Heart right ventricle (tissue), 16 donors: ENCODE measurements at places on chromosomes 7 and 10.

GRCh38 chr10:102262744-102263370 lies 17.5 kb downstream of the GBF1 start:
- DNase-seq, result no peak

DNA sequence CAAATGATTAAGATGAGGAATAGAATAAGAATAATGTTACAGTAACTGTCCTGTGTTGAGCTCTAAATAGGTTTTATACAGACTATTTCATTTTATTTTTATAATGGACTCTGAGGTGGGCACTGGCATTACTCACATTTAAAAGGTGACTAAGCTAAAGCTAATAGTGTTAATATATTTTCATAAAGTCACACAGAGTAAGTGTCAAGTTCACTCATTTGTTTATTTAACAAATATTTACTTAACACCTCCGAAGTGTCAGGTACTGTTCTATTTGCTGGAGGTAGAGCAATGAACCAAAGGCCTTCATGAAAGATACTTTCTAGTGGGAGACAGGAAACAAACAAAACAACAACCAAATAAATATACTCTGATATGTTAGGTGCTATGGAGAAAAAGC lies 44.0 kb downstream of the ASB4 start:
- DNase-seq, result no peak

DNA sequence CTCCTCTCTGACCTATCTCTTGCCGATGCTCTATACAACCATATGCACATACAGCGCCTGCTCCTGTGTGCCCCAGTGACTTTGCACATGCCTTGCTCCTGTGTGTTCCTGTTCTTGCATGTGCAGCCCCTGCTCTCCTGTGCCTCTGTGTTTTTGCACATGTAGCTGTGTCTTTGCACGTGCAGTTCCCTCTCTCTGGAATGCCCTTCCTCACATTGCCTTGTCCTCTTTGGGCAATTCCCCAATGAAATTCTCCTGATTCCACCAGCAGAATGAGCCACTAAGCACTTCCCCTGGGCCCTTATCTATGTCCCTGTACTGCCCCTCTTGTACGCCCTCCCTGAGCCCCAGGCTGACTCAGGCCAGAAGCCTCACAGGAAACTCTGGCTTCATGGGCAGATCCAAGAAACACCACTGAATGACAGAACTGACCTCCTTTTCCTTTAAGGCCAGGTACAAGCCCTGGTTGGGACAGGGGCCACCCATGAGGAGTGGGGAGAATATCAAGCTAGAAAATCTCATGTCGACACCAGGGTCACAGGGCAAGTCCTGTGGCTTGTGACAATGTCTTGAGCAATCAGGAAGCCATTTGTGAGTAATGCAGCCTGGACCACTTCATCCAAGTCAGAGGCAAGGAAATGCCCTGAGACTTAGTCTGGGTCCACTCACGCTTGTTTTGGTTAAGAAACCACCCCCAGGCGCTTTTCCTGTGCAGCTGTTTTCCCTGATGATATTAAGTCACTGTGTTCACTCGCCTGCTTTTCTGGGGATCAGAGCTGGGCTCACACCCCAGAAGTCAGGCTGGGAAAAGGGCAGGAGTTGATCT lies 1.9 kb upstream of the ARHGAP22 start:
- DNase-seq, result no peak

GRCh38 chr7:155765458-155765857 lies 46.8 kb downstream of the SHH start:
- no peak for DNase-seq

- DNase-seq, result no peak
Measured at GRCh38 chr10:124321433-124322089, 97.2 kb downstream of the OAT start.

GRCh38 chr7:138417078-138417700 lies 42.9 kb upstream of the TRIM24 start:
- no peak for DNase-seq

- no peak for DNase-seq
Measured at GRCh38 chr7:158633055-158633956, 45.7 kb upstream of the PTPRN2 start.

DNA sequence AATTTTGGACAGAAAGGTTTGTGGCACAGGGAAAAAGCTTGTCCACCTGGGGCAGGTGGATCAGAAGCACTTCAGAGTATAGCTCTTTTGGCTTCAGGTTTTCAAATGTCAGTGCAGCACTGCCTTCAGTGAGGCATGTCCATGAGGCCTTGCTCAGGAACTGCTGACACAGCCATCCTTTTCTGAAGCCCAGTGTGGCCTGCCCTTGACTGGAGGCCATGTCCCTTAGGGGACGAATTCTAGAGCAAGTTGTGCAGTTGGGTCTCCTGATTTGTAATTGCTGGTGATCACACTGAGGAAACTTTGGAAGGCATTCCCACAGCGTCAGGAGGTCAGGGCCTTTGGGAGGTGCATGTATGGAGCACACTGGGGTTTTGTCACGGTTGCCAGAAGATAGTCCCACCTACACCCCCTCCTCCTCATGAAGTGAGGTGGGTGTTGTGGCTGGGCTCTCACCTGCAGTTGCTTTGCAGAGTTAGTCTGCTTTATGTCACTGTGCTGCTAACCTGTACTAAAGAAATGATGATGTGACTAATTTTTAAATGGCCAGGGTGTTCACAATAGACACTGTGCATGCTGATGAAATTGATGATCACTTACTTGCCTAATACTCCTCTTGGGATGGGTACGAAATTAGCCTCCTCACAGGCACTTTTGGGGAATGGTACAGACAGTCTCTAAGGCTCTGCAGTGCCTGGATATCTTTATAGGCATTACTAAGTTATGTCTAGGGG lies 41.7 kb downstream of the OGDH start:
- no peak for DNase-seq

GRCh38 chr10:70193391-70193844 lies 23.1 kb upstream of the SAR1A start:
- no peak for DNase-seq

GRCh38 chr7:53904355-53904754 lies 637.8 kb upstream of the VSTM2A start:
- no peak for DNase-seq

DNA sequence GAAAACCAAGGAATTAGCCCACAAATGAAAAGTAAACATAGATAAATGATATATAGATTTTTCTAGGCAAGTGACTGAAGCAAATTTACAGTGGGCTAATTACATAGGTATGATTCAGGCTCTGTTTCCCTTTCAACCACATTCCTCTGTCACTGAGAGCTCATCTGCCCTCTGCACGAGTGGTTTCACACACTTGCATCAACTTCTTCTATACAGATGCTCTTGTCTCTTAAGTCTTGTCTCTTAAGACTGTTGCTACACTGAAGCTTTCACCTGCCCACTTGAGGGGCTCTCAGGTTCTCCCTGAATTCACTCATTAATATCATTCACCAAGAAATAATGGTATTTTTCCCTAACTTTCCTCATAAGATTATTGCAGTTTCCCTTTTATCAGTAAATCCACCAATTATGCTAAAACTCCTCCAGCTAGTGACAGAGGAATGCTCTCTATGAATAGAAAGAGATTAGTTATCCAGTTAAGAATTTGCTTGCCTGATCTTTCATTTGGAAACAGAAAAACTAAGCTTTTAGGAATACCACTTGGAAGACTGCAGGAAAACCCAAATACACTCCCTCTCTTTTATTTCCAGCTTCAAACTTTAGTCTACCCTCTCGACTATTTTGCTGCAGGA lies 95.7 kb downstream of the ELAPOR2 start:
- DNase-seq, result no peak
